ENCODE measurements at places on chromosomes 5 and 9.

DNA sequence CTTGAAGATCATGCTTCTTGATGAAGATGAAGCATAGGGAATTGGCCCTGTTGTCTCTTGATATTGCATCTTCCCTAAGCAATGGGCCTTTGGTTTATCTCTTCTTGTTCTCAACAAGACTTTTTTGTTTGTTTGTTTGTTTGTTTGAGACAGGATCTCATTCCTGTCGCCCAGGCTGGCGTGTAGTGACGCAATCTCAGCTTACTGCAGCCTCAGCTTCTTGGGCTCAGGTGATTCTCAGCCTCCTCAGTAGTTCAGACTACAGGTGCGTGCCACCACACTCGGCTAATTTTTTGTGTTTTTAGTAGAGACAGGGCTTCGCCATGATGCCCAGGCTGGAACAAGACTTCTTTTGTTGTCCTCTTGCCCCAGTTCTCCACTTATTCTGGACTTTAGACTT, 5.2 kb downstream of the TMEFF1 start:
- DNase-seq, result no peak

DNA sequence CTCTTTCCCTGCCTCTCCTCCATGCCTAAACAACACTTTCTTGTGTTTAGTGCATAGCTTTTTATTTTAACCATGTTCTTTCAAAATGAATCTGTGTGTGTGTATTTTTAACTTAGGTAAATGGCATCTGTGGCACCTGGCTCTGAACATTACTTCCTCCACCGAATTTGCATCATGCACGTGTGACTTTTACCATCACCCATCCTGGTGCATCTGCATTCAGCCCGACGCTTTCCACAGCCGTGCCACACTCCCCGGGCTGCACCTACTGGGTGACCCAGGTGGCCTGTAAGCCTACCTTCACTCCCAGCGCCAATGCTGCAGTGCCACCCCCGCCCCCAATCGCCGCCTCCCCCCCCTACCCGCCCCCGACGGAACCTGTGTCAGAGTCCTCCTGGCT, 12.7 kb upstream of the FCN1 start:
- peak; percentile 18 for DNase-seq

DNA sequence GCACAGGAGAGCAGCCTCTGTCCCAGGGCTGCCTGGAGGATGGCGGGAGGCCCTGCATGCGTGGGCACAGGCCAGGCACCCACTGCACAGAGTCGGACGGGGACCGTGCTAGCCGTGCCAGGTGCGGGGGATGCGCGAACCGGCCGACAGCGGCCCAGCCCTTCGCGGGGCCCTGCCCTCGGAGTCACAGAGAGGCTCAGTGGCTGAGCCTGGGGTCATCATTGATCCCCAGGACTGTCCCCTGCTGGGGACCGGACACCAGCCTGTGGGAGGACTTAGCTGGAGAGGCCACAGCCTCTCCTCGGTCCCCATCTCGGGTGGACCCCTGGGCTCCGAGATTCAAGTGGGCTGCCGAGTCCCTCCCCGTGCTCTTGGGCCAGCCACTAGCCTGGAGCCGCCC, 19.1 kb upstream of the LAMC3 start:
- DNase-seq, result no peak

- DNase-seq, result no peak
These were observed 4.9 kb upstream of the MVB12B start for GRCh38 chr9:126321742-126322141.

- DNase-seq, result no peak
These were observed 35.6 kb downstream of the PTCD2 start for GRCh38 chr5:72355706-72356299.

DNA sequence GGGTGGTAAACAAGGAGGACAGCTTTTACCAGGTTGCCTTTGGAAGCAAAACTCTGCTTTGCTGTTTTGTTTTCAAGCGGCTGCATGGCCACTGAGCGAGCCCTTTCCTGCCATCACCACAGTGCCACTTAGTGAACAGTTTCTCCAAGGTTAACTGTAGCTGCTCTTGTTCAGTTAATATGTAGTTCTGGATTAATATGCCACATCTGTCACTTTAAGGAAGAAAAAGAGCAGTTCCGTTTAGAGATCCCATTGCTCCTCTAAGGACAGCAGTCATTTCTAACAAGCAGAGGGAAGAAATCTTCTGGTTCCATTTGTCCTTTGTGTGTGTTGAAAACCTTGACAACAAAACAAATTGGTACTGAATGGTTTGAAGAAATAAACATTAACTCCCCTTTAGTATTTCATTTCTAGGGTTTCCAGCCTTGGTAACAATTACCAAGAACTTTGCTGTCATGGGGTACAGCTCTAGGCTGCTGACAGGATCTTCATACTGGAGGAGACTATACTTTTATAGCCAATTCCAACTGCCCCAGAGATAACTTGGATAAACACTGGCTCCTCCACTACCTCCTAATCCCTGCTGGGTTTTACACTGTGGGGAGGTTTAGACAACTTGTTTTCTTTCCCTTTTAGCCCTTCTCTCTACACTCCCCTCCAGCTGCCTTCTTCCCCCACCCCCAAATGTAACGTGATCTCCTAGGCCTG, 10.3 kb upstream of the ABL1 start:
- no peak for DNase-seq

DNA sequence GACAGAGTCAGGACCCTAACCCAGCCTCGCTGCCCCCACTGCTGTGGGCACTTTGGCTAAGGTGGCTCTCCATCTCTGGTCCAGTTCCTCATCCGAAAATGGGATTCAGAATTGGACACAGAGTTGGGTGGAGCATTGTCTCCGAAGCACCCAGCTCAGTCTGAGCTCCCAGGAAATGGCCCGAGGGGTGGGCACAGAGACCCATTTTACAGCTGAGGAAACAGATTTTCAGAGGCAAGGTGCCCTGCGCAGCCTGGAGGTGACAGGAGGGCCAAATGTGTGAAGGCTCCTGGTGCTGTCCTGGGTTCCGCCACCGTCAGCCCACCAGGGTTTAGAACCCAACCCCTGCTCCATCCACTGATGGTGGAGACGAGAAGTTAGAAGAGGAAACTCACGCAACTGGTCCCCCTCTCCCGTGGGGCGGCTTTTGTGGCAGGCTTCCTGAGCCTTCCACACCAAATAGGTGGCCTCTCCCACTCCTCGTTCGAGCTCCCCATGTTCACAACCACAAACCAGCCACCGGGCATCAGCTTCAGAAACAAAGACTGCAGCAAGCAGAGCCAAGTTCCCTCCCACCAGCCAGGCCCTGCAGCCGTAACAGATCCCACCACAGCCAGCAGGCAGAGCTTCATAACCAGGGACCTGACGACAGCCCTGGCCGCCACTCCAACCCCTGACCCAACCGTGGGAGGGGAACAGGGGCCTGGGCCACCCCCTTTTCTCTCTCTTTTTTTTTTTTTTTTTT, 90.9 kb upstream of the LMX1B start:
- no peak for DNase-seq

- no peak for DNase-seq
These were observed 67.7 kb downstream of the TENT4A start for GRCh38 chr5:6780802-6781391.

DNA sequence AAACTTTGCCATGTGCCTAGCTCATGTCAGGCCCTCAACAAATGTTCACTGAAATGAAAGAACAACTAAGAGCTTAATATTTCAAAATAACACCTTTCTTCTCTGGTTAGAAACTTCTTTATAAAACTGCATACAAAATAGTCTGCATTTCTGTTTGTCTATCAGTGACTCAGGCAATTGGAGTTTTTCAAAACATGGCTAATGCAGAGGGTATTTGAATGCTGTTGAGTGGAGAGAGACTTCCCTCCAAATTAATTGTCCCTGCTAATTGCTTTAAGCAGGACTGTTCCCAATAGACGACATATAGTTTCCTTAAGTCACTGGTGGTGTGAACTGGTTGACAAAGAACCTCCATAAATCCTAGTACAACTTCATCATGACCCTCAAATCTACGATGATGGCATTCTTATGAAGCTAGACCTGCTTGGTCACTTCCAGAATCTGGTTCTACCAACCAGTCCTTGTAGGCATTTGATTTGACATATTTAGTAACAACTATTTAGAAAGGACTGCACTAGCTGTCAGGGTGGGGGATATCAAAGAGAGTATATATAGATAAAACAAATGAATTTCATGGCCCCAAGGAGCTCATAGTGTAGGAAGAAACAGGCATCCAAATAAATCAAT, 84.5 kb downstream of the PRLR start:
- DNase-seq, result no peak

DNA sequence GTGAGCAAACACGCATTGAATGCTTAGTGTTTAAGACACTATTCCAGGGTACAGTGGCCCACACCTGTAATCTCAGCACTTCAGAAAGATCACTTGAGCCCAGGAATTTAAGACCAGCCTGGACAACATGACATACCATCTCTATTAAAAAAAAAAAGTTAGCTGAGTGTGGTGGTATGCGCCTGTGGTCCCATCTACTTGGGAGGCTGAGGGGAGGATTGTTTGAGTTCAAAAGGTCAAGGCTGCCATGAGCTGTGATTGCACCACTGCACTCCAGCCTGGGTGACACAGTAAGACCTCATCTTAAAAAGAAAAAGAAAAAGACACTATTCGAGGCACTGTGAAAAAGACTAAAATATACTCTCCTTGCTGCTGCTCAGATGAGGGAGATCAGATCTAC, 240.7 kb downstream of the NR3C1 start:
- DNase-seq, result no peak

GRCh38 chr5:172661526-172661925, 20.5 kb downstream of the NEURL1B start:
- DNase-seq, result no peak

DNA sequence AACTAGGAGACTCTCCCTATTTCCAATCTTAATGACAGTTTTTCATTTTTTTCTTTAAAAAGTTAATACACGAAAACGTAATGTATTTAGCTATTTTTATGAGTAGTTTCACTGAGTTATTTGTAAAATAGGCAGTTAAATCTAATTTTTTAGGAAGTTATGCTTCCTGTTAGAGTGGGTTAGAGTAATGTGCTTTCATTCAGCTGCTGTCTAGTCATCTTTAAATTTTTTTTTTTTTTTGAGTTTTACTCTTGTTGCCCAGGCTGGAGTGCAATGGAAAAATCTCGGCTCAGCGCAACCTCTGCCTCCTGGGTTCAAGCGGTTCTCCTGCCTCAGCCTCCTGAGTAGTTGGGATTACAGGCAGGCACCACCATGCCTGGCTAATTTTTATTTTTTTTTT, 34.0 kb downstream of the CDC42SE2 start:
- DNase-seq, result no peak

GRCh38 chr9:136567651-136568287, 21.9 kb upstream of the NOTCH1 start:
- DNase-seq, result no peak

GRCh38 chr5:125056671-125057485, 310.4 kb upstream of the ZNF608 start:
- DNase-seq, result no peak

DNA sequence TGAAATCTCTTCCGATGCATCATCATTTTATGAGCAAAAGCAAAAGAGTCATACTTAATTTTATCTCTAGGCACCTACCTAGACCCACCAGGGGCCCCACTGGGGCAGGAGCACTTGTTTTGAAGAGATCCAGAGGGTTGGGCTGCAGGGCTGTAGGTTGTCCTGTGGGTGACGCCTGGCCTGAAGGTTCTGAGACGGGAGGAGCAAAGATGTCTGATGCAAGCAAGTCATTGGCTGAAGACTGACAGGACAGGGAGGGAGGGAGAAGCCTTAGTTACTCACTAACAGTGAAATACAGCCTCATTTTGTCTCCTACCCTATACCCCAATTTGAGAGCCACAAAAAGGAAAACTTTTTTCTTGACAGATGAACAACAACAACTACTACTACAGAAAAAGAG, 17.1 kb upstream of the C9 start:
- DNase-seq, result no peak

DNA sequence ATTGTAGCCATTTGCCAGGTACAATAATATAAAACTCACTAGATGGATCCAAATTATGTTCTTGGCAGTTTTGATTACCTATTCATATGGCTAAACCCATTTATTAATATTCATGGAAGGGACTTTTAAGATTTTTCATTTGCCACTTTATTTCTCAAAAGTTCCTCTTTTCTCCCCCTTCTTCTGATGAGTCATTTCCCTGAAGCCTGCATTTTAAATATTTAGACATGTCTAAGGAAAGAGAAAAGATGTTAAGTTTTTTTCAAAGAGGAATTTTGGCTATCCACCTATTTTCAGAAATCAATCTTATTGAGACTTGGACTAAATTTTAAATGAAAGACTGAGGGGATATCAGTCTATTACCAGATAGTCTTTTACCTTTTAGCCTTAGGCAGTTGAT, 1189.4 kb downstream of the EFNA5 start:
- no peak for DNase-seq

GRCh38 chr5:151601391-151601790, 10.3 kb upstream of the FAT2 start:
- no peak for DNase-seq

DNA sequence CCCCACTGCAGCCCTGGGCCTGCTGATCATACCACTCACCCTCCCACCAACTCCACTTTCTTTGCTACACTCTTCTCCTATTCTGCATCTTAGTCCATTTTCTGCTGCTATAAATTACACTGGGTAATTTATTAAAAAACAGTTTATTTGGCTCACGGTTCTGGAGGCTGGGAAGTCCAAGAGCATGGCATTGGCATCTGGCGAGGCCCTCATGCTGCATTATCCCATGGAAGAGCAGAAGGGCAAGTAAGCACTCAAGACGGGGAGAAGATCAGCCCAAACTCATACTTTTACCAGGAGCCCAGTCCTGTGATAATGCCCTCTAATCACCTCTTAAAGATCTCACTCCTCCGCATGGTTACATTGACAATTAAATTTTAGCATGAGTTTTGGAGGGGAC, 9.4 kb downstream of the GLIPR2 start:
- DNase-seq, result no peak

DNA sequence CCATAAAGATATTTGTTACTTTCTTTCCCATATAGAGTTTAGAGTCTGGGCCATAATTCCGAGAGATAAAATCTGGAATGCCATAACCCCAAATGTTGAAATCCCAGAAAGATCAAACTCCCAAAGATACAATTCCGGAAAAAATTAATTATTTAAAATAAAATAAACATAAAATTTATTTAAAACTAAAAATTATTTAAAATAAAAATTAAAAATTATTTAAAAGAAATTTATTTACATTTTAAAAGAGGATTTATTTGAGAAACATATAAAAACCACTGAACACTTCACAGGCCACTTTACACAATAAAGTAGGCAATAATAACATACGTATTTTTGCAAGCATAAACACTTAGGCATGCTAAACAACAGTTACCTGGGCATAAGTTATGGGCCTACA, 57.9 kb downstream of the SHC3 start:
- no peak for DNase-seq

GRCh38 chr9:12822111-12822510, 47.3 kb downstream of the LURAP1L start:
- no peak for DNase-seq

DNA sequence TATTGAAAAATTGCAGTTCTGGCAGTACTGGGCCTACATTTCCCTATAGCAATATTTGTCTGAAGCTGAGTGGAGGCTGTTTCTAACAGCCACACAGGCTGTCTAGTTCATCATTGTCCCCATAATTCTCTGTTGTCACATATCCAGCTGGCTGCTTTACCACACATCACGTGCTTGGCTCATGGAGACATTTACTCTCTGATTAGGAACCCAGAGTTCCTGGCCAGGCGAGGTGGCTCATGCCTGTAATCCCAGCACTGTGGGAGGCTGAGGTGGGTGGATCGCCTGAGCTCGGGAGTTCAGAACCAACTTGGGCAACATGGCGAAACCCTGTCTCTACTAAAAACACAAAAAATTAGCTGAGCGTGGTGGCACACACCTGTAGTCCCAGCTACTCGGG, 81.4 kb downstream of the PGM5 start:
- DNase-seq, result no peak

Measured in CD4-positive, alpha-beta T cell treated with Interleukin-15 for 1 hour (primary cell).